ENCODE measurements at places on chromosomes 11 and 22.
A peak's percentile ranks its signal among the peaks of the same experiment; 100 is the strongest.

- no peak for DNase-seq
Observed at GRCh38 chr11:127126986-127127385, 126.4 kb upstream of the KIRREL3 start.

- DNase-seq, result peak; percentile 2
Observed at GRCh38 chr11:14454861-14455632, 44.6 kb downstream of the COPB1 start.

GRCh38 chr11:22884217-22884616, 23.9 kb upstream of the CCDC179 start:
- no peak for DNase-seq

DNA sequence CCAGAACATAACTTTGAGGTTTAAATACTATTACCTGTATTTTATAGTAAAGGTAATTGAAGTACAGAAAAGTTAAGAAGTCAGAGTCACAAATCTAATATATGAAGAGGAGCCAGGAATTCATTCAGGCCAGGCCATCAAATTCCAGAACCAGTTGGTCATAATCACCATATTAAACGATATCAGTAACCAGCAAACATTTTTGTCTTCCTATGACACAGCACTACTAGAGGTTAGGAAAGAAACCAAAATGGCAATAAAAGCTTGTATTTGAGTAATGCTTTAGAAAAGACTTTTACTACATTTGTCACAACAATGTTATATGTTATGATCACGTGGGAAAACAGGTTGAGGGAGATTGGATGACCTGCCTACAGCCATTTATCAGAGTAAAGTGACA, 62.2 kb downstream of the DKK3 start:
- DNase-seq, result no peak

GRCh38 chr11:3896644-3897043, 41.2 kb downstream of the STIM1 start:
- no peak for DNase-seq
